ENCODE measurements at places on chromosomes 13 and 19. TPM values are rescaled to one million over a fixed set of nuclear protein-coding genes. Genes with fewer than 3 reads are reported as not detected.

The ZNF549 gene
- 6.1 TPM for total RNA-seq

The EID2 gene
- 13.6 TPM for total RNA-seq

The RYR1 gene
- 0.19 TPM for total RNA-seq

The NXNL1 gene
- not detected for total RNA-seq

The CEACAM3 gene
- total RNA-seq, result not detected

The CYP4F11 gene
- not detected for total RNA-seq

The LRRC8E gene
- not detected for total RNA-seq

The OR10H1 gene
- not detected for total RNA-seq

DNA sequence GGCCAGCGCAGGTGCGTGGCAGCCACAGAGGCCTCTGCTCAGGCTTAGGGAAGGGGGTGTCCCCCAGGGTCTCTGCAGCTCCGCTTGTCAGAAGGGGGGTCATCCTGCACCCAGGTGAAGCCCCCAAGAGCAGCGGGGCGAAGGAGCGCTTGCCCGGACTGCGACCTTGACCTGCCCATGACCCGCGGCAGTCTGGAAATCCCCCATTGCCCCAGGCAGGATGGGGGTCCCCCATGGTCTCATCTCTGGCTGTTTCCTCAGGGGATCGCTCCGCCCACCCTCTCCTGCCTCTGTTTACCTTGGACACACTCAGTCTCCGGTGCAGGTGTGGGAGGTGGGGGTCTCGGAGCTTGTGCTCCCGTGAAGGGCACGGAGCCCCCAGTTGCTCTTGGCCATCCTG lies 82.7 kb downstream of the KDM4B start:
- no peaks in the 10 kb centered on the region for H3K27me3 ChIP-seq
- H3K4me1 ChIP-seq, result no peaks in the 10 kb centered on the region
- H3K36me3 ChIP-seq, result no peaks in the 10 kb centered on the region
- no peak overlapping the region for H3K4me3 ChIP-seq

DNA sequence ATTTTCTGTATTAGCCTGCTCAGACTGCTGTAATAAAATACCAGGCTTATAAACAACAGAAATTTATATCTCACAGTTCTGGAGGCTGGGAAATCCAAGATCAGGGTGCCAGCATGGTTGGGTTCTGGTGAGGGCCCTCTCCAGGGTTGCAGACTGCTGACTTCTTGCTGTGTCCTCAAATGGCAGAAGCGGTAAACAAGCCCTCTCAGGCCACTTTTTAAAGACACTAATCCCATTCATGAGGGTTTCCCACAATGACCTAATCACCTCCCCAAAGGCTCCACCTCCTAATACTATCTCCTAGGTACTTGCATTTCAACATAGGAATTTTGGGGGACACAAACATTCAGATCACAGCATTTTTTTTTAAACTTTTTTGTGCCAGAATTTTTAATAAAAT lies 159.3 kb downstream of the PDS5B start:
- no peak overlapping the region for H3K27ac ChIP-seq
- no peaks in the 10 kb centered on the region for H3K27me3 ChIP-seq
- peaks cover 1% of the 10 kb centered on the region for H3K4me1 ChIP-seq
- no peak for DNase-seq

DNA sequence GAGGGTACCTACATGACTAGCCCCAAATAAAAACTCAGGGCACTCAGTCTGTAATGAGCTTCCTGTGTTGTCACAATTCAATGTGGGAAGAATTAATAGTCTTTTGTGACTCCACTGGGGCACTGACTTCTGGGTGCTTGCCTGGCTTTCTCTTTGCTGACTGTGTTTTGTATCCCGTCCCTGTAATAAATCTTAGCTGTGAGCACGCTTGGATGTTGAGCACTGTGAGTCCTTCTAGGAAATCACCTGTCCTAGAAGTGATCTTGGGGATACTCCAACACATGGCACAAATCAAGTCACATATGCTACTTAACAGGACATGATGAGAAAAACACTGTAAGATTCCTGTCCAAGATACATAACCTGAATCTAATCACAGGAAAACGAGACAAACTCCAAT lies 83.0 kb downstream of the USP12 start:
- peaks cover 7% of the 10 kb centered on the region for H3K4me1 ChIP-seq
- no peak for DNase-seq

DNA sequence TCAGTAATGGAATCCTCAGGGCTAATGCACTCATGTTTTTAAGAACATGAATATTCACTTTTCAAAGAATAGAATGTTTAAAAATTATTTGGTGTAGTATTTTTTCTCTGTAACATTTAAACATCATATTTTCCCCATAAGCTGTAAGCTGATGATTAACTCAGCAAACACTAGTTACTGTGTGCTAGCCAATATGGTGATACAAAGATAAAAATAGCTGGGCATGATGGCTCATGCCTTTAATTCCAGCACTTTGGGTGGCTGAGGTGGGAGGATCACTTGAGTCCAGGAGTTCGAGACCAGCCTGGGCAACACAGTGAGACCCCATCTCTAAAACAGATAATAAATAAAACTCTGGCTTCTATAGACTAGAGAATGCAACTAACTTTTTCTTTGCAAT lies 13.2 kb downstream of the RNF17 start:
- H3K4me1 ChIP-seq, result no peaks in the 10 kb centered on the region
- H3K4me3 ChIP-seq, result no peak overlapping the region
- peaks cover 32% of the 10 kb centered on the region for H3K27me3 ChIP-seq
- H3K36me3 ChIP-seq, result no peaks in the 10 kb centered on the region

GRCh38 chr13:30804474-30804873 lies 69.1 kb downstream of the ALOX5AP start:
- H3K4me1 ChIP-seq, result peaks cover 6% of the 10 kb centered on the region
- no peak overlapping the region for H3K27ac ChIP-seq
- no peaks in the 10 kb centered on the region for H3K36me3 ChIP-seq
- H3K4me3 ChIP-seq, result no peak overlapping the region
- DNase-seq, result no peak

GRCh38 chr13:52141299-52141698 lies 12.4 kb upstream of the NEK5 start:
- H3K27me3 ChIP-seq, result no peaks in the 10 kb centered on the region
- H3K4me3 ChIP-seq, result no peak overlapping the region
- H3K27ac ChIP-seq, result no peak overlapping the region
- H3K36me3 ChIP-seq, result no peaks in the 10 kb centered on the region
- DNase-seq, result no peak
- H3K4me1 ChIP-seq, result no peaks in the 10 kb centered on the region

DNA sequence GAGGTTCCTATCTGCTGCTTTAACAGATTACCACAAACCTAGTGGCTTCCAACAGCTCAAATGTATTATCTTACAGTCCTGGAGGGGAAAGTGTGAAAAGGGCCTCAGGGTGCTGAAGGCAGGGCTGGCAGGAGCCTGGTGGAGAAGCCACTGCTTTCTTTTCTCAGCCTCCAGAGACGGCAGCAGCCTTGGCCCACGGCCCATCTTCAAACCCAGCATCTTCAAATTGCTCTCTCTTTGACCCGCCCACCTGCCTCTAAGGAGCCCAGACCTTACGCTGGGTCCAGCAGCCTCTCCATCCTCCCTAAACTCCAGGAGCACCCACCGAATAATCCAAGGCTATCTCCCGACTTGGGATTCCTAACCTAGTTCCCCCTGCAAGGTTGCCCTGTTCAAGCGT lies 35.6 kb downstream of the C13orf46 start:
- H3K4me3 ChIP-seq, result no peak overlapping the region
- H3K27ac ChIP-seq, result no peak overlapping the region
- no peaks in the 10 kb centered on the region for H3K4me1 ChIP-seq
- H3K36me3 ChIP-seq, result no peaks in the 10 kb centered on the region

- no peaks in the 10 kb centered on the region for H3K4me1 ChIP-seq
- no peaks in the 10 kb centered on the region for H3K27me3 ChIP-seq
- H3K4me3 ChIP-seq, result no peak overlapping the region
- H3K27ac ChIP-seq, result no peak overlapping the region
- no peak for DNase-seq
These were observed 255.3 kb upstream of the TSHZ3 start for GRCh38 chr19:31604493-31605040.

- no peaks in the 10 kb centered on the region for H3K27me3 ChIP-seq
- DNase-seq, result no peak
- no peak overlapping the region for H3K4me3 ChIP-seq
These were observed 18.0 kb downstream of the ARHGAP35 start for GRCh38 chr19:46878613-46879375.
